ENCODE measurements at places on chromosomes 1 and 21.

GRCh38 chr21:28693476-28693875, 299.2 kb downstream of the LTN1 start:
- no peak for DNase-seq

DNA sequence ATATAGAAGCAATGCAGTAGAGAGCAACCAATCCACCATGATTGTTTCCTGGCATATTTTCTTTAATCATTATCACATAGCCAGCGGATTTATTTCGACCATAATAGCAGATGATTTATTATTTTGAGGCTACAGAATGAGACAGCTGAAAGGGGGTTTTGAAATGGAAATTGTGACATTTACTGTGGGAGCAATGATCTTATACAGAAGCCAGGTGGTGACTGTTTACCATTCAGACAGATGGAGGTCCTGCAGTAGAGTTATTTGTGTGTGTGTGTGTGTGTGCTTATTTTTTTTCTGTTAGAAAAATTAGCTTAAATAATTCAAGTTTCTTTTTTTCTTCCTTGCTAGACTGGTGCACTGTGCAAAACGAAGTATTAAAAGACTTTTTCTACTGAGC, 1784.5 kb downstream of the MRPL39 start:
- DNase-seq = no peak

DNA sequence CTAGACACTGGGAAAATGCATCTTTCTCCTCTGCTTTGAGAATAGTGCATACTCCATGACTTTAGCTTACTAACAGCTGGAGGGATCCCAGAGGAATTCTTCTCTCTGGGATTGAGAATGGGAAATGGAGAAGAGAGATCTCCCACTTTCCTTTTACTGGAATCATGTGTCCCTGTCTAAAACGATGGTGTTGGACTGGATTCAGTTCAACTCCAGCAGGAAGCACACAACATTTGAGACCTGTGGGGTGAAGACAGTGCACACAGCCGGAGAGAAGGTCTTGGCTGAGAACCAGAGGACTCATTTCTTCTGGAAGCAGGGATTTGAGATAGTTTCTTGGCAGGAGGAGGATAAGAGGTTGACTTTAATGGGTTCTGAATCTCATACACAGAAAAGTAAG, 58.7 kb downstream of the TRABD2B start:
- DNase-seq = no peak

DNA sequence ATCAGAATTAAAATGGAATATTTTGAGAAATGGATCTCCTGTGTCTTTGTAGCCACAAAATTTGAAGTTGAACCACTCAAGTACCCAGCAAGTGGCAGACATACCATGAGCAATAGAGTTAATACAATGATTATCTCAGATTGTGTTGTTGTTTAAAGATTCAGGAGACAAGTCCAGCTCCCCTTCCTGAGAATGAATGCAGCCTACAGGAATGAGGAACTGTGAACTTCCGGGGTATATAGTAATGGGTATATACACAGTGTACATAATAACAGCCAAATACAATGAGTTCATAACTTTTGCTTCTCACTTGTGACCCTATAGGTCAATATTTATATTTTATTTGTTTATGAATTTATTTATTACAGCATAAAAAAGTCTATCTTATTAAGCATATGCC, 445.0 kb downstream of the SETD4 start:
- no peak for DNase-seq

DNA sequence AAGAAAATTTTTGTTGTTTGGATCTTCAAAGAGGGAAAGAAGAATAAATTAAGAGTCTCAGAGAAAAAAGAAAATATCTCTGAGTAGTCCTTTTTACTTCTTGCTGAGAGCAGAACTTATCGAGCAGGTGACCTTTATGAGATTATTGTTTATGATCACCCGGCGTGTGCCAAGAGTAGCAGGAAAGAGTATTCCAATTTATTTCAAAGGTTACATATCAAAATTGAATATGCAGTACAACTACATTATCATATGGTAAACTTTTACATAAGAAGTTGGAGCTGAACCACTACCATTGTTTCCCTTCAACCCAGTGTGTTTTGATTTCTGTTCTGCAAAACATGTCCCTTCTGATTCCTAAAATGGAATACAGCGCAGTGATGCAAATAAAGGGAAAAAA, 204.3 kb upstream of the SNX7 start:
- DNase-seq = no peak

DNA sequence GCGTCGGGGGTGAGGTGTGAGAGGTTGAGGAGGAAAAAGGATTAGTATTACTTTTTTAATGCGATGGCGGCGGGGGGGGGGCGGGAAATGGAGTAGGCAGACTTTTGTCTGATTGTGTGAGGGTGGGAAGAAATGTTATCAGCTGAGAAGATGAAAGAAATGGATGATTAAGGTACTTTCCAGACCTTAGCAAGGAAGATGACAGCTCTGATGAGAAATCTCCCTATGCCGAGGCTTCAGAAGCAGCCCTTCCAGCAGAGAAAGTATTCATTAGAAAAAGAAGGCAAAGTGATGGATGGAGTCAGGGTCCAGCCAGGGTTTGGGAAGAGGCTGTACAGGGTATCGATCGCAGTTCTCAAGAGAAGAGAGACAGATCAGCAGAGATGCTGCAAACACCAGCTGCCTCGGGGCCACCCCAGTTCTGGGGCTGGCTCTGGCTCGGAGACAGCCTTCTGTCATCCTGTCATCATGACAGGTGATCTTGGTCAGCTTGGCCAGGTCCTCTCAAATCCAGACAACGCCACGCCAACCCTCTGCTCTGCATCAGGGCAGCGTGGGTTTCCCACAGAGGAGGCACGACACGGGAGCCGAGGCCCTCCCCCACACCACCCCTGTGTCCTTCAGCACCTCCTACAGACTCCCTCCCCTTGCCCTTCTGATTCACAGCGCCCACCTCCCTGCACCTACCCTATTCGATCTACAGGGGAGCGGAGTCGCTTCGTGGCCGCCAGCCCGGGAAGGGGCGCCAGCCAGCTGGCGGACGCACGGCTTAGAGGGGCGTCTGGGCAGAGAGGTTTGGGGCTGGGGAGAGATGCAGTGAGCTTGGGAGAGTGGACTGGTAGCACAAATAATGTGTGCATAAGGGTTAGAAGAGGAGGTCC, 674 bp upstream of the ATXN7L2 start:
- DNase-seq = no peak

- no peak for DNase-seq
Observed at GRCh38 chr1:13584876-13585611, 1.4 kb downstream of the PDPN start.

DNA sequence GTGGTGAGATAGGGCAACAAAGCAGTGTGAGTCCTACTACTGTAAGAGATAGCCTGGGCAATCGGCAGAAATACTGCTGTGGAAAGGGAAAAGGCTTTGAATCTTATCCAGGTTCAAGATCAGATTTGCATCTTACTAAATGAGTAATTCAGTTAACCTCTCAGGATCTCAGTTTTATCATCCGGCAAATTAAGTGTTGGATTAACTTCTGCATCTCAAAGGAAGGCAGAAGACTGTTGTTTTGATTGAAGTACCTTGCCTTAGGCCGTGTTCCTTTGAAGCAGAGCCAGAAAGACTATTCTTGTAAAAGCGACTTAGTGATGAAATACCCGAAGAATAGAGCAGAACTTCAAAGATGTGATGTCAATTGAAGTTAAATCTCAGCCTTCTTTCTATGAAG, 612.9 kb upstream of the USP24 start:
- no peak for DNase-seq

GRCh38 chr21:42460391-42461184, 35.4 kb downstream of the RSPH1 start:
- no peak for DNase-seq

GRCh38 chr1:59020151-59020997, 236.5 kb upstream of the JUN start:
- DNase-seq = no peak

DNA sequence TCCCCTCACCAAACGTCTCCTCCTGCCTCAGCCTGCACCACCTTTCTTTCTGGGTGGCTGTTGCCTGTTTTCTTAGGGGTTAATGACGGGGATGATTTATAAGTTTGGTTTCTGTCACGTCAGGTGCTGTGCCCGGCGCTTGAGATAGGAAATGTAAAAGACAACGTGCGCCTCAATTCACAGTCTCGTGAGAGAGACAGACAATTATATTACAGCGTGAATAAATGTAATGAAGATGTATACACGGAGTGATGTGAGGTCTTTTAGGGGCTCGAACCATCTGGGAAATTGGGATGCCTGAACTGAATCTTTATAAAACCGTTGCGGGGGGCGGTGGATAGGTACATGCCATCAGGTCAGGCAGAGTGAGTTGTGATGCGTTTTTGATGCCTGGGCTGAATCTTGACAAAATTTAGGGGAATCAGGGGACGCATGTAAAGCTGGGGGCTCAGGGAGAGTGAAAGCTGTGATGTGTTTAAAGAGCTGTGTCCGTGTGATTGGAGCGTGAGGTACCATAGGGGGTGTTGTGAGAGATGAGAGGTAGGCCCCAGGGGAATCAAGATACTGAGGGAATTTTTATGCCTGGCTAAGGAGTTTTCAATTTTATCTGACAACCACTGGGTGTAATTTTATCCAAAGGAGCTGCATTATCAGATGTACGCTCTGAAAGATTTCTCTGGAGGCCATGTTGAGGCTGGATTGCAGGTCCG, 831 bp downstream of the TIPRL start:
- DNase-seq = no peak

- DNase-seq = no peak
Observed at GRCh38 chr1:65197636-65198035, 49.6 kb downstream of the AK4 start.

- DNase-seq = no peak
Observed at GRCh38 chr1:70429219-70429618, 18.2 kb downstream of the CTH start.

- DNase-seq = no peak
Observed at GRCh38 chr21:32182449-32182848, 96.4 kb downstream of the MIS18A start.

DNA sequence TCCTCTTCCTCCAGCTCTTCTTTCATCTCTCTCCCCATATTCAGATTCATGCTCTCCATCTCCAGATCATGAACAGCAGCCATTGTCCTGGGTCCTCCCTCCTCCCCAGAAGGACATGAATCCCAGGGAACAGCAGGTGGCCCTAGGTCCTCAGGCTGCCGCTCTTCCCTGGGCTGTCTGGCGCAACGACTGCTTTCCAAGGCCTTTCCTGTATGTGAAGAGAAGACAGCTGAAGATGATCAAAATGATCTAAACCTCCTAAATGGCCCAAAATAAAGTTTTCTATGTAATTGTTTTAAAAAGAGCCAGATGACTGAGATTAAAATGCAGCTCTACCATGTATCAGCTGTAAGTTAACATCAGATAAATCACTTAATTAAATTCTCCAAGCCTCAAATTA, 22.5 kb downstream of the RHBDL2 start:
- DNase-seq = no peak

DNA sequence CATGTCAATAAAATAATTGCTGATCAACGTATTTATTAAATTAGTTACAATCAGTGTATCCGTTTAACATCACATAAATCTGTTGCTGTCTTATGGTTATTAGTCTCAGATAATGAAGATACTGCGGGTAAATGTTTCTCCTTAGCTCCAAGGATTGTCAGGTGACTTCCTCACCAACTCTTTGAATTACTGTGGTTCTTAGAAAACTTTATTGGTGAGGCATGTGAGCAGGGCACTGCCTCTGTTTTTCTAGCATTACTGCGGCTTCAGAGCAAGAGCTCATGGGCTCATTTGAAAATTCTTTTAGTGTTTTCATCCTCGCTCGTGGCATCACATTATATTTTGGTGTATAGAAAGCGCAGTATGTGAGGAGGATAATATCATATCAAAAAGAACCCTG, 555.9 kb downstream of the LMO4 start:
- no peak for DNase-seq

DNA sequence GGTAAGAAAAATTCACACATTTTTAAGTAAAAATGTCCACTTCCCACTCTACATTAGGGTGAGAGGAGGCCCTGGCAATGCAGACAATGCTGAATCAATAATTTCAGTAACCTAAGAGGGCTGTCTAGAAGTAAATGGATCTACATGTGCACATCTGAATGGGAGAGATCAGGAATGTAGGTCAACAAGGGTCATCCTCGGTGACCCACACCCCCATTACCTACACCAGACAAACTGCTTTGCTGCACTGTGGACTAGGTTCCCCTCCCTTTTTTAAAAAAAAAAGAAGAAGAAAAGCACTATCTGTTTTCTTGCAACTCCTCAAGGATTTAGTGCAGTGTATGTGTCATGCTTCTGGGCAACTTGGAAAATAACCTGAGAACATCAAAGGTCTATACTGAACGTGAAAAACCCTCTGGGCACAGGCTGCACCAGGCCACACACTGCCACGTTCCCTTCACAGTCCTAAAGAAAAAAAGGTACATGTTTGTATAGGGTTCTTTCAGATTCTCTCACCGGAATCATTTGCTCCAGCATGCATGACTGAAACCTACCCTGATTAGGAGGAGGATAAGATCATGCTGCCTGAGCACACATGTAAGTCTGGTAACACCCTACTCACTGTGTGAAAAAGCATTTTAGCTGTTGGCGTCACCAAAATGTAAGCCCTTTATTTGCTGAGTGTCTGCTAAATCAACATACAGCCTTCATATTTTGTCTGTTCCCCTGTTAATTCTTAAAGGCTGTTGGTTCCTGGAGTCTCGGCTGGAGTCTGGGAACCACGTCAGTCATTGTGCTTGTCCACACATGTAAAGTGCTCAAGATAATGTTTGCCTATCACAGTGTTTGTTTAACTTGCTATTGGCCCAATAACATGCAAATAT, 341.0 kb downstream of the SMYD3 start:
- no peak for DNase-seq

DNA sequence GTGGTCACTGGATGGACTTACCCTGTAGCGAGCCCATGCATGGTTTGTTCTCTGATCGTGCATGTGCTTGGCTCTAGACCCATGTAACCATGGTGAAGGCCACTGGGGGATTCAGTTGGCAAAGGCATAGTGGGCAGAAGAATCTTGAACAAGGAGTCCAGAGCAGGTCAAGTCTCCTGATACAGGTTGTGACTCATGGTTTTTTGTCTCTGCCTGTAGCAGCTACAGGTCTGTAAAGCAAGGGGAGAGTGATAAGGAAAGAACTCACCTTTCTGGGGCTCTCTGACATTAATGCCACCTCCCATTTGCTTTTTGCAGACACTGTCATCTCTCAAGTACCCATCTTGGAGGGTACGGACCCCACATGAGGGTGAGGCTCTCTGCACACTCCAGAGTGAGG, 153.4 kb upstream of the CAMK1G start:
- DNase-seq = no peak

DNA sequence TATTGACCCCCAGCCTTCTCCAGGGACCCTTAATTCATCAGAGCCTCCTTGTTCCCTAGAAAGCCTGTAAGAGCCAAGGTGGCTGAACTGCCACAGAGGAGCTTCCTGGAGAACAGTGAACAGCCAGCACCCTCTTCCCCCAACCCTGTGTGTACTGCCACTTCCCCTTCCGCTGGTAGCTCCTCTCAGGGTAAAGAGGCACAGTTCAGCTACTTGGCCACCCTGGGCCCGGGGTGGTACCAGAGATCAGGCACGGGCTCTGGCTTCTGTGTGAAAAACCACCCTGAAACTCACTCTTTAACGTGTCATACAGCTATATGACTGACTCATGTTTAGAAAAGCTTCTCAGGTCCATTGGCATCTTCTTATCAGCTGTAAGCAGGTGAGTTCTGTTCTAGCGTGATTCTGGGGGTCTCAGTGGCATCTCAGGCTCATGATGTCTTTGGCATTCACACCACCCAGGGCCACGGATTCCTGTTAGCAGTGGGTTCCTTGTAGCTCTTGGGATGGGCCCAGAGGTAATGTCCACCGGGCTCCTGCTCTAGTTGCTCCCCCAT, 22.4 kb downstream of the ARMH1 start:
- no peak for DNase-seq

GRCh38 chr1:184739796-184740195, 14.9 kb downstream of the EDEM3 start:
- no peak for DNase-seq

- DNase-seq = peak; percentile 34
Observed at GRCh38 chr1:109312978-109313775, 6.4 kb upstream of the MYBPHL start.
